Adrenal gland (tissue), 19 donors: ENCODE measurements at places on chromosomes 3 and 15. TPM values are rescaled to one million over a fixed set of nuclear protein-coding genes. Genes with fewer than 3 reads are reported as not detected.

DNA sequence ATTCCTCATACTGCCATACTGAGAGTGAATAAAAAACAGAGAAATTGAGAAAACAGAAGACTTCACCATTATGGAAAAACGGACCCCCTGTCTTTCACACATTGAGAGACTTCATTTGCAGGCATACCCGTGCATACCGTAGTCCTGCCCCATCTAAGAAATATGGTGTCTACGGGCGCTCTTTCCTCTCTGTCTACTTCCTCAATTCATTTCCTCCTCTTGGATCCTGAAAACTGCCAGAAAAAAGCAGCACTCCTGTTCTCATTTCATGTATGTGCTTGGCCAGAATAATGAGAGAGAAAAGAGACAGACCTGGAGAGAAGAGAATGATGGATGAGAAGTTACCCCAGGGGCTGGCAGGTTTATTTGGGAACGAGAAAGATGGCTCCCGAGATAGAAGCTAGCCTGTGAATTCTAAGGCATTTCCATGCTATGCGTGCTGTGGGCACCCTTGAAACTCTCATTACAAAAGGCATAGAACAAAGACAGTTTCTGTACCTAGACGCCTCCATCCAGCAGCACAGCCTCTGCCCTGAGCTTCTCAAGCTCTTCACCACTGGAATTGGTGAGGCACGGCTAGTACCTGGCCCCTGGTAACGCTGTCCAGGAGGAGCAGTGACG lies 62.5 kb upstream of the EPHB3 start:
- no peaks in the 10 kb centered on the region for H3K36me3 ChIP-seq
- DNase-seq: no peak
- no peak overlapping the region for H3K4me3 ChIP-seq
- no peaks in the 10 kb centered on the region for H3K4me1 ChIP-seq
- no peak overlapping the region for H3K27ac ChIP-seq
- peaks cover 11% of the 10 kb centered on the region for H3K27me3 ChIP-seq

GRCh38 chr3:134955874-134956273 lies 160.8 kb downstream of the EPHB1 start:
- no peak for DNase-seq
- H3K27me3 ChIP-seq: no peaks in the 10 kb centered on the region
- H3K36me3 ChIP-seq: no peaks in the 10 kb centered on the region
- no peak overlapping the region for H3K27ac ChIP-seq
- H3K4me1 ChIP-seq: no peaks in the 10 kb centered on the region

- no peaks in the 10 kb centered on the region for H3K4me1 ChIP-seq
- DNase-seq: peak; percentile 92
- no peak overlapping the region for H3K27ac ChIP-seq
- no peaks in the 10 kb centered on the region for H3K27me3 ChIP-seq
- no peak overlapping the region for H3K4me3 ChIP-seq
- peaks cover 49% of the 10 kb centered on the region for H3K36me3 ChIP-seq
These were observed 92.7 kb upstream of the OCA2 start for GRCh38 chr15:28191832-28192231.

DNA sequence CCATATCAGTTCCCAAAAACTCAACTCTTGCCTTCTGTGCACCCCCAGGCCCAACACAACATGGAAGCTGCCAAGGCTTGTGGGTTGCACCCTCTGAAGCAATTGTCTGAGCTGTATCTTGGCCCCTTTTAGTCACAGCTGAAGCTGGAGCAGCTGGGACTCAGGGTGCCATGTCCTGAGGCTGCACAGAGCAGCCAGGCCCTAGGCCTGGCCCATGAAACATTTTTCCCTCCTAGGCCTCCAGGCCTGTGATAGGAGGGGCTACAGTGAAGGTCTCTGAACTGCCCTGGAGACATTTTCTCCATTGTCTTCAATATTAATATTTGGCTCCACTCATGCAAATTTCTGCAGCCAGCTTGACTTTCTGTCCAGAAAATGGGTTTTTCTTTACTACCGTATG lies 8.1 kb upstream of the MYLK start:
- H3K36me3 ChIP-seq: no peaks in the 10 kb centered on the region
- H3K4me3 ChIP-seq: no peak overlapping the region
- no peak overlapping the region for H3K27ac ChIP-seq
- H3K4me1 ChIP-seq: no peaks in the 10 kb centered on the region
- DNase-seq: no peak

DNA sequence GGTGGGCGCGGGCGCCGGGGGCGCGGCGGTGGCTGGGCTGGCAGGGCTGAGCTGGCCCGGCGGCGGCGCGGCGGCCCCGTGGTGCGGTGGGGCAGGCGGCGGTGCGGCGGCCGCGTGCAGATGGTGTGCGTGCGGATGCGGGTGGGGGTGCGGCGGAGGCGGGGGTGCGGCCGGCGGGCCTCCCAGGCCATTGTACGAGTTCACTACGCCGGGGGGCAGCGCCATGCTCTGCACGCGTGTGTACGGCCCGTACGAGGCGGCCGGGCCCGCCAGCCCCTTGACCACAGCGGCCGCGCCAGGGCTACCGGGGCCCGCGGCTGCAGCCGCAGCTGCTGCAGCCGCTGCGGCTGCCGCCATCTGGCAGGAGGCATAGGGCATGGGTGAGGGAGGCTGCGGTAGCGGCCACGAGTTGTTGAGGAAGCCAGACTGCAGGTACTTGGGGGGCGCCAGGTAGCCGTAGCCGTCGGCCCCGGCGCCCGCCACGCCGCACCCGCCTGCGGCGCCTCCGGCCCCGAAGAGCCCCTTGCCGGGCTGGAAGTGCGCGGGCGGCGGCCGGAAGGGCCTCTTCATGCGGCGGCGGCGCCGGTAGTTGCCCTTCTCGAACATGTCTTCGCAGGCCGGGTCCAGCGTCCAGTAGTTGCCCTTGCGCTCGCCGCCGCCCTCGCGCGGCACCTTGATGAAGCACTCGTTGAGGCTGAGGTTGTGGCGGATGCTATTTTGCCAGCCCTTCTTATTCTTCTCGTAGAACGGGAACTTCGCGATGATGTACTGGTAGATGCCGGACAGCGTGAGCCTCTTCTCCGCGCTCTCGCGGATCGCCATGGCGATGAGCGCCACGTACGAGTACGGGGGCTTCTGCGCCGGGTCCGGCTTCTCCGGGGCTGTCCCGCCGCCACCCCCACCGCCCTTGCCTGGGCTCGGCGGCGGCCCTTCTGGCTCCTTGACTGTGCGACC lies 951 bp downstream of the FOXL2 start:
- DNase-seq: no peak
- peak overlapping the region; percentile 74 for H3K27ac ChIP-seq
- peaks cover 37% of the 10 kb centered on the region for H3K4me1 ChIP-seq
- no peaks in the 10 kb centered on the region for H3K36me3 ChIP-seq
- H3K27me3 ChIP-seq: peaks cover 75% of the 10 kb centered on the region
- no peak overlapping the region for H3K4me3 ChIP-seq

GRCh38 chr15:60218256-60218655 lies 179.5 kb downstream of the ANXA2 start:
- no peaks in the 10 kb centered on the region for H3K4me1 ChIP-seq
- DNase-seq: no peak
- no peak overlapping the region for H3K4me3 ChIP-seq
- no peaks in the 10 kb centered on the region for H3K27me3 ChIP-seq

DNA sequence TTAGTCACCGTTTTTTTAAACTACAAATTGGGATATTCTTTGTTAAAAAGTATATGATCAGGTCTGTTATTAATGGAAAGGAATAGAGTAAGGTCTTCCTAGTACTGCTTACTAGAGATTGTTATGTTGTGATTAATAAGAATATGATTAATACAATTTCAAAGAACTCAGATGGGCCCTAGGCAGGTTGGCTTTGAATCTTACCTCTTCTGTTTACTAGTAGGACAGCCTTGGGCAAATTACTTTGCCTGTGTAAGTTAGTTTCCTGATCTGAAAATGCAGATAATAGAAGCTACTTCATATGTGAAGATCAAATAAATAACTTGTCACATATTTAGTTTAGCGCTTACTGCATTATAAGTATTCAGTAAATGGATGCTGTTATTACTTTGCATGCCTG lies 6.9 kb downstream of the GFM1 start:
- H3K36me3 ChIP-seq: peaks cover 42% of the 10 kb centered on the region
- no peaks in the 10 kb centered on the region for H3K4me1 ChIP-seq
- H3K4me3 ChIP-seq: no peak overlapping the region
- no peaks in the 10 kb centered on the region for H3K27me3 ChIP-seq

The RTP4 gene
- 2.5 TPM for total RNA-seq

The EXOSC7 gene
- total RNA-seq: 81.6 TPM
